ENCODE measurements at places on chromosomes 2 and 18.

- DNase-seq = no peak
These were observed 142.7 kb upstream of the NFATC1 start for GRCh38 chr18:79252904-79253633.

GRCh38 chr2:203022751-203023150 is 8.1 kb downstream of the NBEAL1 start:
- DNase-seq = no peak

DNA sequence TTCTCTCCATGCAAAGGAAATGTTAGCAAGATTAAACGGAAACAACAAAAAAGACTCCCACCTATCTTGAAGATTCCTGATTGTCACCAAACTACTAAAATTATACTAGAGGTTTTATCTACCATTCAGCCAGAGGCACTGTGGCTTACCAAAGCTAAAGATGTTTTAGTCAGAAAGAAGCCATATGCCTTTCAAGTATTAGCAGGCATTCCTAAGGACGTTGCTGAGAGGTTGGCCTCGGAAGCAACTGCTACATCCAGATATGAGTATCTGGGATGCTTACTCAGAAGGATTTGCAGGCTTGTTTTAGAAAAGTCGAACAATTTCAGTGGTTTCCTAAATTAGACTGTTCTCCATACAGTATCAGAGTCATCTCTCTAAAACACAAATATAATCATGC is 88.3 kb upstream of the UBE2E3 start:
- no peak for DNase-seq

DNA sequence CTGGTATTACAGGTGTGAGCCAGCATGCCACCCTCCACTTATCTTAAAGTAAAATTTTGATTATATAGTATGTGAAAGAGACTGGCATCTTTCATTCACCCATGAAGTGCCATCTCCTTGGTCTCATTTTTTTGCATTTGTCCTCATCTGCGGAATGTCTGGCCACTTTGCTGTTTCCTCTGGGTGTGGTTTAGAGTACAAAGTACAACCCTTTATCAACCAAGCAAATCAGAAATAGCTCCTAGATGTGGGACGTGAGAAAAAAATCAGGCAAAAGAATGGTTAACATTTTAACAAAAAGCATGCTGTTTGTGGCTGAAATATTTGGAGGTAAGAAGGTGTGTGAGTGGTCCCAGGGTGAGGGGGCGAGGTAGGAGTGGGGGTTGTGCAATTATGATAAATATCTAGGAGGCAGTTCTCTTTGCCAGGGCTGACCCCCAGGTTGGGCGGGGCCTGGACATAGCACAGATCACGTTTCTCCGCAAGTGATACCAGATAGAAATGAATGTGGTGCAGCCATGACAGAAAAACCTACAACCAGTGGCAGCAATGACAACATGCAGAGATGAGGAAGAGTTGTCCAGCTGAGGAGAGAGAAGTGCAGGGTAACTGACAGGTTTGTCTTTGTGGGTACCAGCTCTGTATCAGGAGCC is 115.8 kb upstream of the SERTAD2 start:
- DNase-seq = no peak

DNA sequence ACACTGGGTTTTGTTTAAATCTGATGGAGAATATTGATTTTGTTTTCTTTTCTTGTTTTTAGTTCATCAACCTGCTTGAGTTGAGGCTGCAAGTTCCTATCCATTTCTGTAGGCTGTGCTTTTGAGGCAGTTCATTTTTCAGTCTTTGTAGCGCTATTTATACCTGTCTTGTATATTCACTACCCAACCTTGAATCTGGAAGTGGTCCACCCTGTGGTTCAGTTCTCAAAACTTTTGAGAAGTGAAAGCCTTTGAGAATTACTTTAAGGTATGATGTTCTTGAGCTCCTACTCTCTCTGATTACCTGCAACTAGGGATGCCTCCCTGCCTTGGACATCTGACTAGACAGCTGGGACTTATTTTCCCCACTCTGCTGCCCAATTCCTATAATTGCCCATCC is 53.5 kb upstream of the KCNE4 start:
- DNase-seq = no peak

DNA sequence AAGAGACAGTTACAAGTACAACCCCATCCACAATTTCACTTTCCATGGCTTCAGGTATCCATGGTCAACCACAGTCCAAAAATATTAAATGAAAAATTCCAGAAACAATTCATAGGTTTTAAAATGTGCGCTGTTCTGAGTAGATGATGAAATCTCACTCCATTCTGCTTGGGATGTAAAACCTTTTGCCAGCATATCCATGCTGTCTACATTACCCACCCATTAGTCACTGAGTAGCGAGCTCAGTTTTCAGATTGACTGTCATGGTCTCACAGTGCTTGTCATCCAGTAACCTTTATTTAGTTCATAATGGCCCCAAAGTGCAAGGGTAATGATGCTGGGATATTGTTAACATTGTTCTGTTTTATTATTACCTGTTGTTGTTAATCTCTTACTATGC is 40.5 kb downstream of the SMAD4 start:
- no peak for DNase-seq

GRCh38 chr2:143399631-143400069 is 270.4 kb downstream of the ARHGAP15 start:
- DNase-seq = no peak

All from D341Med (cell line).